ENCODE measurements at places on chromosomes 6 and 20.

DNA sequence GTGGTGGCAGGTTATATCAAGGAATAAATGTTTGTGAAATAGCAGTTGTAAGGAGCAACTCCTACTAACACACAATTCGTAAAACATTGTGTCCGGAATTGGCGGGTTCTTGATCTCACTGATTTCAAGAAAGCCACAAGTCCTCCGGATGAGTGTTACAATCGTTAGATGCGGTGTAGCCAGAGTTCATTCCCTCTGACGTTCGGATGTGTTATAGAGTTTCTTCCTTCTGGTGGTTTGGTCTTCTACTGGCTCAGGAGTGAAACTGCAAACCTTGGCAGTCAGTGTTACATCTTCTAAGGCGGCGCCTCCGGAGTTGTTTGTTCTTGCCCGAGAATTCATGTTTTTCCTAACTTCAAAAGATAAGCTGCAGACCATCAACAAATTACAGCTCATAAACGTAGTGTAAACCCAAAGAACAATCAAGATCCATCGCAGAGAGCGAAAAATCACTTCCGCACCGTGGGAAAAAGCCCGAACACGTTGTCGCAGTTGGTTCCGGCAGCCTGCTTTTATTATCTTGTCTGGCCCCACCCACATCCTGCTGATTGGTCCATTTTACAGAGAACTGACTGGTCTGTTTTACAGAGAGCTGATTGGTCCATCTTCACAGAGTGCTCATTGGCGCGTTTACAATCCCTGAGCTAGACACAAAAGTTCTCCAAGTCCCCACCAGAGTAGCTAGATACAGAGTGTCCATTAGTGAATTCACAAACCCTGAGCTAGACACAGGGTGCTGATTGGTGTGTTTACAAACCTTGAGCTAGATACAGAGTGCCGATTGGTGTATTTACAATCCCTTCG, 58.2 kb downstream of the TRIM27 start:
- no peak for DNase-seq

GRCh38 chr6:75158176-75158575, 47.7 kb downstream of the COL12A1 start:
- DNase-seq: no peak

GRCh38 chr6:130961148-130961547, 101.9 kb downstream of the EPB41L2 start:
- no peak for DNase-seq

DNA sequence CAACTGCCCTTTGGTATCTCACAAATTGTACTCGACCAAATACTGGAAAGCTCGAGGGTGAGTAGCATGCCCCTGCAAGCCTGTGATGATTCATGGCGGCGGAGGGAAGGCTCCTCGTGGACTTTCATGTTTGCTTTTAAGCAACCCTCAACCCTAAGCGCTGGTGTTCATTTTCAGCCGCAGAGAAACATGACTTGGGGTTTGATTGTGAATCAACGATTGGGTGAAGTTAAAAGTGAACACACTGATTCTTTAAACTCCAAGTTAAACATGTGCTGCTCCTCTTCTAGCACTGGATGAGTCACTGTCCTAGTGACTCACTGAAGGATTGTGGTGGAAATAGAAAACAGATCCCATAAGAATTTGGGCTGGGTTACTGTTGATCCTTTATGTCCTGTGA, 8.3 kb downstream of the CD109 start:
- DNase-seq: no peak

GRCh38 chr6:398065-398464, 6.5 kb downstream of the IRF4 start:
- DNase-seq: no peak

DNA sequence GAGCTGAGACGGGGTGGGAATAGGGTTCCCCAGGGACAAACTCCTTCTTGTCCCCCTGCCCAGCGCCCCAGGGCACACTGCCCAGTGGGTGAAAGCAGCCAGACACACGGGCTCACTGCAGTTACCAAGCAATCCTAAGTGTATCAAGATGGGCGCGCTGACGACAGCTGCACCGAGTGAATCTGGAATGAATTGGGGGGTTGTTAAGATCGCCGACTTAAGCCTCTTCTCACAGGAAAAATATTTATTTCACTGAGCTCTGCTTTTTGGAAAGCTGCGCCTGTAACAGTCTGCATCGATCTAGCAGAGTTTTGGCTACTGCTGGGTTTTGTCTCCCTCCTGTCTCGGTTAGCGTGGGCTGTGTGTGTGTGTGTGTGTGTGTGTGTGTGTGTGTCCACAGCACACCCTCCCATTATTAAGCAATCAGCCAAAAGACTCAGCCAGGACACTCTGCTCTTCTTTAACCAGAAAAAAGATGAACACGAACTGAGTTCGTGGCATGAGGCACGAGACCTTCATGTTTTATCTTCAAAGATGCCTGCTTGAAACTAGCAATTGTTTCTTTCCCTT, 35.9 kb downstream of the RIPOR3 start:
- DNase-seq: peak; percentile 91

GRCh38 chr6:132215805-132216204, 185.5 kb downstream of the MOXD1 start:
- DNase-seq: no peak

- no peak for DNase-seq
These were observed 41.8 kb downstream of the CCDC170 start for GRCh38 chr6:151535476-151536187.

DNA sequence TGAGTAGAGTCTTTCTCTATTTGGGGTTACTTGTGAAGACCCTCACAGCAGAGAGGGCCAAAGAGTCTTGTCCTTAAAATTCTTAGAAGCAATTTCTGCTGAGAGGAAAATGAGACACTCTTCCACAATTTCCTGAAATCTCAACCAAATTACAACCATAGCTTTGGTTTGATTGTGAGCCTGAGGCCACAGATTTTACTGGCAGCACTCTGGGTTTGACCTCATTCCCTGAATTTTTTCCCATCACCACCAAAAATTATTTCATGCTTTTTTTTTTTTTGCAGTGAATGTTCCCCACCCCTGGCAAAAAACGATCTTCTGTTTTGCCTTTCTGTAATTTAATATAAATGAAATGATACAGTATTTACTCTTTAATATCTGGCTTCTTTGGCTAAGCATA, 125.5 kb downstream of the THEMIS start:
- no peak for DNase-seq

- no peak for DNase-seq
These were observed 28.4 kb downstream of the FBXO5 start for GRCh38 chr6:152954443-152954842.

DNA sequence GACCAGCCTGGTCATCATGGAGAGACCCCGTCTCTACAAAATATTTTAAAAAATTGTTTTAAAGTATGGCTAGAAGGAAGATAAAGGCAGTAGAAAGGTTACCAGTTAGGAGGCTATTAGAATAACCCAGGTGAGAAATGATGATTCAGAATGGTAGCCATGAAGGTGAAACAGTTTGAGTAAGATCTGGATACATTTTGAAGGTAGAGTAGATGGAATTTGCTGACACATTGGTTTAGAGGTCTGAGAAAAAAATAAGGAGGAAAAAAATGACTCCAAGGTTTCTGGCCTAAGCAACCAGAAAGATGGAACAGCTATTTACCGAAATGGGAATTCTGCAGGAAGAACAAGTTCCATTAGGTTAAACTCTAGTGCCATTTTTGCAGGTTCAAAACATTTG, 167.9 kb upstream of the TAB2 start:
- no peak for DNase-seq

Data from hindlimb muscle (tissue), 1 donor.